ENCODE measurements at places on chromosomes 11 and 22.
A peak's percentile ranks its signal among the peaks of the same experiment; 100 is the strongest.

DNA sequence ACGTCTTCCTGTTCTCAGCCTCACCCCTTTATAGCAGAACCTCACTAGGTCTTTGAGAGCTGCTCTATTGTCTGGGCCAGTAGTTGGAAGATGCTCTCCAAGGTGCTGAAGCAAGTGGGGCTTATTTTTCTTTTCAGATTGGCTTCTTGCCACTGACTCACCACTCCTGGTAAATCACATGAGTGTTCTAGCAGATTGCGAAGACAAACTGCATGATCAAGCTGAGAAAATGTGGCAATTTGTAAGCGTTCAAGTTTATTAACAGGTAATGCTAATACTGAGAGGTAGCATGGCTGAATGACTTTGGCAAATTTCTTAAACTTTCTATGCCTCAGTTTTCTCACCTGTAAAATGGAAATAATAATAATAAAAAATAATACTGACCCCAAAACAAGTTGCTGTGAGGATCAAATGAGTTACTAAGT is 59.2 kb downstream of the CACNG2 start:
- DNase-seq, result peak; percentile 88

DNA sequence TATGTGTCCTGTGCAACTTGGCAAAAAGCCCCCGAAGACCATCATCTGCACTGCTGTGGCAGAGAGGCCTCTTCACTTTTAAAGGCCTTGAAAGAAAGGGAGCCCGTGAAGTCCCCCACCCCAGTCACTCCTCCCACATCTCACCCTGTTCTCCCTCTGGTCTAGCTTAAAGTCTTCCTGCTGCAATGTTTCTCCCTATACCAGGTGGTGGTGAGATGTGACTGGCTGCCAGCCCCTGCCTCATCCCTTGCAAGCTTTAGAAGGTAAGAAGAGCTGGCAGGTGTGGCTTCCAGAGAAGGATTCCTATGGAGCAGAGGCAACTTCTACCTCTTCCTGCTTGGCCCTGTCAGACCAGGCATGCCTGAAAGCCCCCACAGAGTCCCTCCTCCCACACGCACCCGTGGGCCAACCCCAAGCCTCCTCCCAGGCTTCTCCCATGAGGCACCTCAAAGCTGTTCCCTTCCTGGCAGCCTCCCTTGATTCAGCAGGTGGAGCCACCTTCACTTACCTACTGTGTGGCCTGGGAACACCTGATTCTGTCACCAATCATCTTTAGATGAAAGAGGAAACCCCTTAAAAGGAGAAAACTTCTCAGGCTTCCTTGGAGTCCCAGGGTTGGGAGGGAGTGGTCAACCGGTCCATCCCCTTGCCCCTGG is 4.0 kb upstream of the TRIM29 start:
- DNase-seq, result no peak

DNA sequence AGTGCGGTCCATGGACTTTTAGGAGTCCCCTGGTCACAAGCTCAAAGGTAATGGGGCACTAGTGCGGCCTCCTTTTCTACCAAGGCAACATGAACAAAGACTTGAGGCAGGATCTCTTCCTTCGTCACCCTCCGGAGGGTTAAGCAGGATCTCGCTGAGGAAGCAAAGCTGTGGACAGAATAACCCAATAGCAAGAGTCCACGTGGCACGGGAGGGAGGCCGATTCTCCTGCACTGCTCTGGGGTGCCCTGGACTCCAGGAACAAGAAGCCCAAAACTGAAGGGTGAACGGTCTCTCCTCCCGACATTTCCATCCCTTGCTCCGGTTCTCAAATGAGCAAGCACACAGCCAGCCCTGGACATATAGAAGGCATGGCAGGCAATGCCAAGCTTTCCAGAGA is 20.7 kb downstream of the MYH9 start:
- DNase-seq, result no peak

GRCh38 chr11:66568124-66568916 is at the start of gene CTSF:
TSS of gene CTSF (minus strand) at chr11:66568606. CDS start at chr11:66568486, 120 bp downstream.
- peak; percentile 87 for DNase-seq

DNA sequence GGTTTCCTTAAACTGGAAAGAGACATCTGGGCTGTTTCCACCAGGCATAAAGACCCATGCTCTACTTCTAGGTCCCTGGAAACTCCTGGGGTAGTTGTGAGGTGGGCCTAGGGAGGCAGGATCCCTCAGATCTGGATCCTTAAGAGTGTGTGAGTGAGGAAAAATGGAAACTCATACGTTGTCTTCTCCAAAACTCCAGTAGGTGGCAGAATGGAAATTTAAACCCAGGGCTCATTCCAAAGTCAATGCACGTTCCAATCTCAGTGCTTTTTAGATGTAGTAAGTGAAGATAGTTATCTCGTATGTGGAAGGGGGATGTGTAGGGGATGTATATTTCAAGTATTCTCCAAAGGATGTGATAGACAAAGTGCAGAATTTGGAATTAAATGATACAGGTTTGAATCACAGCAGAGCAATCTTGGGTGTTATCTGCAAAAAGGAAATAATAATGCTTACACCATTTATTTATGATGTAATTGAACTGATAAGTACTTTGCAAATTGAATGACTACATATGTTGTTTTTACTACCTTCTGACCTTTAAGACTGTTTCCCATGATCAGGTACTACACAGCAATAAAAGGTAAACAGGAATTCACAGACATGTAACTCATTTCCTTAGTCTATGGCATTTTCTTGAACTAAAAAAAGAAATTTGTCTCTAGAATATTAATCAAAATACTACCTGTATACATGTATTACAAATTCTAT is 13.1 kb upstream of the MMP1 start:
- peak; percentile 9 for DNase-seq

DNA sequence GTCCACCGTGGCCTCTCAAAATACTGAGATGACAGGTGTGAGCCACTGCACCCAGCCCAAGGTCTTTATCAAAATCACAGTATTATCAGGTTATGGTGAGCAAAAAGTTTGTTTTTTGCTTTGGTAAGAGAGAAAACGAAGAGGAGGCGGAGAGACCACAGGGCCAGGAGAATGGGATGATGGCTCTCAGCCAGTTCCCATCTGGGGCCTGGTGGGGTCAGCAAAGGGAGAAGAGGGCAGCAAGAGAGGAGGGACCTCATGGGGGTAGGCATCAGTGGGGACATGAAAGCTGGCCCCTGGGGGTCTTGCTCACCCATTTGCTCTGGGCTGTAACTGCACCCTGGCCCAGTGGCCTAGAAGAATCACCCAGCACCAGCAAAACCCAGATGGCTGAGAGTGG is 190.2 kb downstream of the SHANK2 start:
- DNase-seq, result no peak

- DNase-seq, result peak; percentile 50
Measured at GRCh38 chr22:44049486-44050231, 25.6 kb downstream of the PARVB start.

DNA sequence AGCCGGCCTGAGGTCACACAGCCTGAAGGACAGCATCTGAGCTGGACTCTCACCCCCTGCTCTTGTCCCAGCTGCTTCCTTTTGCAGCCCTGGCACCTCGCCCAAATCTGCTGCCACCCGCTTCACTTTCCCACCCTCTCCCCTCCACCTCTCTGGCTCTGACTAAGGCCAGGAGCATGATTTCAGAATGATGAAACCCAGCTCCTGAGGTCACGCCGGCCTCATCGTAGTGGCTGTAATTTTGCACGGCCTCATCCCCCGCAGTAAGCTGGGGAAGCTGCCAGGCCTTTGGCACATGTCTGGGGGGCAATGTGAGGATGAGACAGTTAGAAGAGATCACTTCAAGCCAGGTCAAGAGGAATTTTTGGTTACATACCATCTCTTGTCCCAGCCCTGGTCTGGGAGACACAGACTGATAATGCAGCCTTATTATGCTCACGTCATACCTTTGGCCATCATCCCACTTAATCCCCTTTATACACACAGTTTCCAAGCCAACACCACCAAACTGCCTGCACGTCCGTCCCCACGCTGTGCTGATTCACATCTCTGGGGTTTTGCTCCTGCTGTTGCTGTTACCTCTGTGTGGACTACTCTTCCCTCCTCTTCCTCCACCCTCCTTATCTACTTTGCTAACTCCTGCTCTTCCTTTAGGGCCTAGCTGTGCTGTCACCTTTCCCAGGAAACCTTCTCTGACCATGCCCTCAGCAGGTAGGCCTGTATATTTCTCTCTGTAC is 58.1 kb downstream of the CHRDL2 start:
- peak; percentile 23 for DNase-seq

- no peak for DNase-seq
Measured at GRCh38 chr22:47163856-47164513, 401.5 kb downstream of the TBC1D22A start.

DNA sequence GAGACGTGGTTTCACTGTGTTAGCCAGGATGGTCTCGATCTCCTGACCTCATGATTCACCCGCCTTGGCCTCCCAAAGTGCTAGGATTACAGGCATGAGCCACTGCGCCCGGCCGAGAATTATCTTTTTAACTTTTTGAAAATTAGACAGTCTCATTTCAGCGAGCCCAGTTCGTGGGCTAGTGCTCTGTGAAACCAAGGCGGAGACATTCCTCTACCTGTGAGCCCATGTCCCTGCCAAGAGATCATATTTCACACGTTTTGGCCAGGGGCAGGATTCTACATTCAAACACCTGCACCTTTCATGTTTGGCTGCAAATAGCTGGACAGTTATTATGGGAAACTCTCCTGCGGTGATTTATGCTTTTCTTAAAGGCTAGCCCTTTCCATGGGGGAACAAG is 60.3 kb downstream of the IRAG1 start:
- no peak for DNase-seq

GRCh38 chr11:91243630-91244029 is 981.0 kb upstream of the FAT3 start:
- no peak for DNase-seq

DNA sequence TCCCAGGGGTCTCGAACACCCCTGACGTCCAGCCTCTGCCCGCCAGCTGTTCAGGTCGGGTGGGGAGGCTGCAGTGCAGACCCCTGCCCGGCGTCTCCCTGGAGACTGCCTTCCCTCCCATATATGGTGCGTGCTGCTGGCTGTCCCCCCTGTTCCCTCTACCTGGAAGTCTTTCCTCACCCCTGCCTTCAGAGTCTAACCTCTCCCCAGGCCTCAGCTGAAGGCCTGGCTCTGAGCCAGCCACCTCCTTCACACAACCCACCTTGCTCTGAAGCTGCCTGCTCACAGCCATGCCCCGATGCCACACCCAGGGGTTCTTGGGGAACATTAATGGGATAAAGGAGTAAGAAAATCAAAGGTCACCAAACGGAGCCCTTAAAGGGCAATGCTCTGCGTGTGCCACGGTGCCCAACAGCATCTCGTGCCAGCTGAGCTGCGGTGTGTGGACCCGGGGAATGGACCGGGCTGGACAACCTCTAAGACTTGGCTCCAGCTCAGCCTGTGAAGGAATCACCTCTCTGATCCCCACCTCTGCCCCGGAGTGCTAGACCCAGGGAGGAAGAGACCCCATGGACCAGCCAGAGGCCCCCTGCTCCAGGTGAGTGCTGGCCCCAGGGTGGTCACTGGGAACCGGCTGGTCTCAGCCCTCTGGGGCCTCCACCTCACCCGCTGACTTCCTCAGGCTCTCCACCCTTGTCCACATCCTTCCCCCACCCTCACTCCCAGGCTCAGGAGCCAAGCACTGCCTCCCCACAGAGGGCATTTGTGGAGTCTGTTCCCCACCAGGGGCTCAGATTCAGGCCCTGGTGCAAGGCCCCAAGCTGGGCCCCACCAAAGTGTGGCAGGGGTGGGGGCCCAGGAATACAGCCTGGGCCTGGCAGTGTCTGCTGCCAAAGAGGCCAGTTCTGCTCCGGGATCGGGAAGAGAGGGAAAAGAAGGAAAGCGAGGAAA is at the start of gene NLRP6:
Gene NLRP6 (plus strand): TSS at position 407 of the 951 bp plus-strand sequence. CDS start 163 bp downstream, at position 570.
- DNase-seq, result no peak

GRCh38 chr22:41248314-41248713 is 7.6 kb upstream of the CHADL start:
- DNase-seq, result no peak

- DNase-seq, result no peak
Measured at GRCh38 chr11:15886299-15886698, 470.0 kb downstream of the SOX6 start.

- DNase-seq, result no peak
Measured at GRCh38 chr11:134609361-134610115, 197.5 kb upstream of the B3GAT1 start.

DNA sequence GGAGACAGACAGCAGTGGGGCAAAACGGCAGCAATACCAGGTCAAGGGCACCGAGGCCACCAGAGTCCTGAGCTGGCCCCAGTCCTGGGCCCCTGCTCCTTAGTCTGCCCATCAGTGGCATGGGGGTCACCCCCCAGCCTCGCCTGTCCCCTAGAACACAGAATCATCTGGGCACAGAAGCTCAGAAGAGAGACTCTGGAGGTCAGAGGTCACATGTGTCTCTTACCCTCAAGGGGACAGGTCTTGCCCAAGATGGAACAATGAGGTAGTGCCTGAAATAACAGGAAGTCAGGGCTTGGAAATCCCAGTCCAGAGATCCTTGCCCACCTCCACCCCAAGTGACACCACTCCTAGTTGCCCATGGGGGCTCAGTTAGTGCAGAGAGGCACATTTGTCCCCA is 20.6 kb downstream of the PDE2A start:
- DNase-seq, result no peak

GRCh38 chr11:67382276-67383136 is 9.1 kb upstream of the CLCF1 start:
- peak; percentile 92 for DNase-seq

GRCh38 chr11:86403458-86403857 is 28.8 kb downstream of the CCDC81 start:
- no peak for DNase-seq

GRCh38 chr11:86811637-86812321 is 11.4 kb downstream of the PRSS23 start:
- DNase-seq, result no peak

GRCh38 chr11:32141745-32142546 is 51.1 kb downstream of the RCN1 start:
- no peak for DNase-seq

- DNase-seq, result no peak
Measured at GRCh38 chr22:32044913-32045312, 1.9 kb downstream of the SLC5A1 start.

DNA sequence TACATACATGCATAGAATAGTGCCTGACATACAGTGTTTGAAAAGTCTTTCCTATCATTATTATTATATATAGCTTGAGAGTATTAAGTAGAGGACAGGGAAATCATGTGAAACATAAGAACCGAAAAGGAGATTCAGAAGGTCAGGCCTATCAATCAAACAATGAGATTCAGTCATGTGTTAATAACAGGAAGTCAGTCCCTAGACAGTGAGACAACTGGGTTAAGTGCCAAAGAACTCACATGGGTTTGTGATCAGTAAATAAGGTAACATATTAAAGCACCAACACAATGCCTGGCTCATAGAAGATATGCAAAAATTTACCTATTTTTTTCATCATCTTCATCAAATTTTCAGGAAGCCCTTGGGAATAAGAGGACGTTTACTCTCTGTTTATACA is 174.3 kb upstream of the FAT3 start:
- no peak for DNase-seq

DNA sequence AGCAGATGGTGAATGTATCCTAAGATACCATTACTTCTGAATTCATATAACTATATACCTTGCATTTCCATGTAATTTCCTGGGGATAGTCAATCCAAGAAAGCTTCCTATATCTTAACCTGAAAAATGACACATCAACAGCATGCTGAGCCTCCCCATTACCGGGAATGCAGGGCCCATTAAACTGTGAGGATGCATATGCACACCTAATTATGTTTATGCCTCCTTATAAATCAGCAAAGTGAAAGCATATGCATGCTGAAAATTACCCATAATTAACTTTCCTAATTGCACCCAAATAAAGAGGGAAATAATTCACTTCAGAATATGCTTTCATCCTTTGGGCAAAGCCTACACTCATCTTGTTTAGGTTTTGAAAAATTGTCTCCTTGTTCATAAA is 663.0 kb downstream of the KCNA4 start:
- no peak for DNase-seq
